ENCODE measurements at places on chromosomes 12 and 14. TPM values are rescaled to one million over a fixed set of nuclear protein-coding genes. Genes with fewer than 3 reads are reported as not detected.

GRCh38 chr14:92647797-92648279 is 100.6 kb downstream of the LGMN start:
- DNase-seq = peak; percentile 69

OR4K5 gene
- not detected for total RNA-seq

- DNase-seq = no peak
Measured at GRCh38 chr12:82675246-82675645, 11.5 kb upstream of the TMTC2 start.

TNS2 gene
- total RNA-seq = 10.8 TPM
